ENCODE measurements at places on chromosomes 11 and 22.

DNA sequence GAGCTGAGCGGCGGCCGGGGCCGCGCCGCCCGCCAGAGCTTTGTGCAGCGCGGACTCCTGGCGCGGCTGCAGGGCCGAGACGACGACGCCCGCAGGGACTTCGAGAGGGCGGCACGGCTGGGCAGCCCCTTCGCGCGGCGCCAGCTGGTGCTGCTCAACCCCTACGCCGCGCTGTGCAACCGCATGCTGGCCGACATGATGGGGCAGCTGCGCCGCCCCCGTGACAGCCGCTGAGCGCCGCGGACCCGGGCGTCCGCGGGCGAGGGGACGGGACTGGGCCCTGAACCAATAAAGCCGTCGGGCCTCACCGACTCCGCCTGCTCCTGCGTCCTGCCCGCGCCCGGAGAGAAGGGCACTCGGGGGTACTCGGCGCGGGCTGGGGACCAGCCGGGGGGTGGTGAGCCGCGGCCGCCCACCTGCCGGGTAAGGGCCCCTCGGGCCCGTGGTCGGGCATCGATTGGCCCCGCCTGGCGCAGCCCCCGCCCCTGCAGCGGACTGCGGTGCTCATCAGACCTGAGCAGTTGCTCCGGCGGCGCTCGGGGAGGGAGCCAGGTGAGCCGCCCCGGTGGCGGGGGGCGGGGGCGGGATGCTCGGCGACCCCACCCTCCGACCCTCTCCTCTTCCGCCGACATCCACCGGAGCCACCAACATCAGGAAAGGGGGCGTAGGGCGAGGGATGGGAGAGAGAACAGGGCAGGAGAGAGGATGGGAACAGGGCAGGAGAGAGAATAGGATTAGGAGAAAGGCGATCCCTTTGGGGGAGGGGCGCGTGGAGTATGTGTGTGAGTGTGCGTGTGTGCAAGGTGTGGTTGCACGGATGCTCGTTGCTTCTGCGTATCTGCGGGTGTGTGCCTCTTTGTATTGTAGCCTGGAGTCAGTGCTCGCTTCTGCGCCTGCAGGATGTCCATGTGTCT is at the start of gene TMEM25:
TSS of gene TMEM25 (plus strand) at position 510 of the 914 bp plus-strand sequence. CDS start 610 bp downstream, outside the sequence.
- DNase-seq, result no peak

GRCh38 chr22:50705851-50706351 is 32.1 kb upstream of the ACR start:
- DNase-seq, result no peak

DNA sequence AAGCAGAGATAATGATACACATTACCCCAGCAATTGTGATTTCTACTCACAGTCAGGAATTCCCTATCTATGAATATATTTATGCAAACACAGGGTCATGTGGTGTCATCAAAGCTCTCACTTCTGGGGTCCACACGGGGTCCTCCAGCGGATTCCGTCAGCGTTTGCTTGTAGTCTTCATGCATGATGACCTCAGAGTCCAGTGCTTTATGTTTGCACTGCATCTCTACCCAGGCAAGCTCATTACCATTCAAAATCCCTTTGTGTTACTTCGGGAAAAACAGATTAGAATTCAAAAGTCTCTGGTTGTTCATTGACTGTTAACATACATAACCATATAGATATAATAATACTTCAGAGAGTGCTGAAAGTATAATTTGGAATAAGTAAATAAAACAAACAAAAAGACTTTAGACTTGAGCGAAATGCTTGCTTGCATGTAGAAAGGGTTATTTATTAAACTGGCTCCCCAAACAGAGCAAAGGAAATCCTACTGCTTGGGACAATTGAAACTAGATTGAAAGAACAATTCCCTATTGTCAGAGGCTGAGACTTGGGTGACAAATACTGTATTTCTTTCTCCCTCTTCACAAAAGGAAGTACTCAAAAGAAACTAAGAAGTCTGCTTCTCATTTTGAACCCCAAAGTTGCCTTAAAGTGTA is 423.1 kb downstream of the ETS1 start:
- DNase-seq, result no peak

GRCh38 chr22:44928711-44929358 is 81.0 kb downstream of the PHF21B start:
- DNase-seq, result no peak

- DNase-seq, result no peak
Measured at GRCh38 chr11:121437018-121437685, 15.0 kb upstream of the SORL1 start.

GRCh38 chr11:19181531-19182261 is 20.1 kb downstream of the CSRP3 start:
- no peak for DNase-seq

DNA sequence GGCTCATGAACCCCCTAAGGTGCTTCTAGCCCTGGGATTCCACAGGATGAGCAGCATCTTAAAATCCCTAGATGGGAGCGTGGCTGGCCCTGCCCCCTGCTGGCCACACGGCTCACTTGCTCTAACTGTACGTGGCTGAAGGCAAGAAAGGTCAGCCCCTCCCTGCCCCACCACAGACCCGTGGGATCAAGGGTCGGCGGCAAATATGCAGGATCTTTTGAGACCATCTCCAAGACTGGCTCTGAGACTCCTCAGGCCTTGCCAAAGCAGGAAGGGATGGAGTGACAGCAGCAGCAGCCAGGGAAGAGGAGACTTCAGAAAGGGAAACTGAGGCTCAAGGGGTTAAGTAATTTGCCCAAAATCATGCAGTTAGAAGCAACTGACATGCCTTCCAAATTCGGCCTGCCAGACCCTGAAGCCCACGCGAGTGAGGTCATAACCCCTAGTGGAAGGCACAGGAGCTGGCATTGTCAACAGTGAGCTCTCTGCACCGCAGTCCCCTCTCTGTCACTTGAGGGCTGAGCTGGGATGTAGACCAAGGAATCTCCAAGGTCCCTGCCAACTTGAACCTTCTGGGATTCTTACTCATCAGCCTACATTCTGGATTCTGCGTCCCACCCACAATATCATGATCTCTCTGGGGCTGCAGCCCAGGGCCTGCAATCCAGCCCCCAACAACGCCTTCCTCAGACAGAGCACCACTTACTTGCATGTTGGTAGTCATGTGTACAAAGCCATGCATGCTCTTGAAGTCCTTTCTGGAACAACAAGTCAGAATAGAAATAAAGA is 31.4 kb downstream of the CREB3L1 start:
- no peak for DNase-seq

DNA sequence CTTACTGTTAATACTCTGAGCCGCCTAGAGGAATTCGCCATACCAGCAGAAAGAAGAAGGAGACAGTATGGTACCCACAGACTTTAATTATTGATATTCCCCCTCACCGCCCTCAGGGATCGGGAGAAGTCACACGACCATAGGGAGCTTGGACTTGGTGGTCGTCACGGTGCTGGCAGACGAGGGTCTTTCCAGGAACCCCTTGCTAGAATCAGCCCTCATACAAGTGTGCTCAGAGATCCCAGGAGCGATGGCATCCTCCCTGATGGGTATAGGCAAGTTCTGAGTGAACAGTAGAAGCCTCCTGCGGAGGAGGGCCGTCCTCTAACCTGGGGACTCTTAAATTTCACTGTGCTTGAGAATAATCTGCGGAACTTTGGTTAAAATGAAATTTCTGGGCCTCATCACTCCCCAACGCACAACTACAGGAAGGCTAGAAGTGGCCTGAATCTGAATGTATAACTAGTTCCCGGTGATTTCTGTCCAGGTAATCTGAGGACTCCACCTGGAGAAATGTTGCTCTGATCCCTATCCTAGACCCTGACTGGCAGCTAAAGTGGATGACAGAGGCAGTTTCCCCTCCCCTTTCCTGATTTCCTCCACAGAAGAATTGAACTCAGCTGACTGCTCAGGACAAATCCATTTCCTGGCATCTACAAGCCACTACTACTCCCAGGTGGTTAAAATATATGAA is 4.5 kb downstream of the VSIG2 start:
- no peak for DNase-seq

GRCh38 chr22:40525250-40525884 is 111.2 kb downstream of the MRTFA start:
- DNase-seq, result no peak

- no peak for DNase-seq
Measured at GRCh38 chr11:118111019-118111743, 24.4 kb upstream of the SMIM35 start.

- DNase-seq, result no peak
Measured at GRCh38 chr11:74418509-74418895, 20.3 kb upstream of the PGM2L1 start.

GRCh38 chr11:118872403-118872821 is 11.3 kb upstream of the CXCR5 start:
- DNase-seq, result no peak

DNA sequence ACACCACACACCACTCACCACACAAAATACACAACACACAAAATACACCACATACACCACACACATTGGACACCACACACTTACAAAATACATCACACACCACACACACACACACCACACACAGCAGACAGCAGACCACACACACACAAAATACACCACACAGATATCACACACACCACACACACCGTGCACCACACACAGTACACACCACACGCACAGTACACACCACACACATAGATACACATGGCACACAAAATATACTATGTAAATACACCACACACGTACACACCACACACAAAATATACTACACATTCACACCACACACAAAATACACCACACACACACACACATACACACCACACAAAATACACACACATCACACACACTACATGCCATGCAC is 1243.5 kb downstream of the BRD1 start:
- DNase-seq, result no peak

DNA sequence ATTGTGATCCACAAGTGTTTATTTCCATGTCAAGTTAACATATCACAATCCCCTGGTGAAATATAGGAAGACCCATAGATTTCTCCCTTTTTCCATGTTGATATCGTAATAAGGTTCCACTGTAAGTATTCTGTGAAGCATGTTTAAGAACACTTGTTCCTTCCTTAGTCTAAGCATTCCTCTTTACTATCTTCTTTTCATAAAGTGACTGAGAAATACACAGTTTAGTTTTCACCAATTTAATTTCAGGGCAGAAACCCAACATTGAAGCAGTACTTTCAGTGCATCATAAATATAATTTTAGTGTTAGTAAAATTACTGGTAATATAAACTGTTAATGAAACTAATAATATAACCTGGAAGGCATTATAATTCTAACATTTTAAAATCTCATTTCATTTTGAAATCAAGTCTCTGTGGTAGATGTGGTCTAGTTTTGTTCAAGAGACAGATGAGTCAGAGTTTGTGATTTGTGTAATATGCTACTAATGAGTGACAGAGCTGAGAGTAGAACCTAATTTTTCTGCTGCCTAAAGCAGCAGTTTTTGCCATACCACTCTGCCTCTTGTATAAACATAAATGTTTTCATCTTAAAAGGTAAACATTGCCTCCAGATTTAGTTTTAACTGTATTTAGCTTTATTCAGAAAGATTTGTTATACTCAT is 79.4 kb downstream of the ATM start:
- no peak for DNase-seq

DNA sequence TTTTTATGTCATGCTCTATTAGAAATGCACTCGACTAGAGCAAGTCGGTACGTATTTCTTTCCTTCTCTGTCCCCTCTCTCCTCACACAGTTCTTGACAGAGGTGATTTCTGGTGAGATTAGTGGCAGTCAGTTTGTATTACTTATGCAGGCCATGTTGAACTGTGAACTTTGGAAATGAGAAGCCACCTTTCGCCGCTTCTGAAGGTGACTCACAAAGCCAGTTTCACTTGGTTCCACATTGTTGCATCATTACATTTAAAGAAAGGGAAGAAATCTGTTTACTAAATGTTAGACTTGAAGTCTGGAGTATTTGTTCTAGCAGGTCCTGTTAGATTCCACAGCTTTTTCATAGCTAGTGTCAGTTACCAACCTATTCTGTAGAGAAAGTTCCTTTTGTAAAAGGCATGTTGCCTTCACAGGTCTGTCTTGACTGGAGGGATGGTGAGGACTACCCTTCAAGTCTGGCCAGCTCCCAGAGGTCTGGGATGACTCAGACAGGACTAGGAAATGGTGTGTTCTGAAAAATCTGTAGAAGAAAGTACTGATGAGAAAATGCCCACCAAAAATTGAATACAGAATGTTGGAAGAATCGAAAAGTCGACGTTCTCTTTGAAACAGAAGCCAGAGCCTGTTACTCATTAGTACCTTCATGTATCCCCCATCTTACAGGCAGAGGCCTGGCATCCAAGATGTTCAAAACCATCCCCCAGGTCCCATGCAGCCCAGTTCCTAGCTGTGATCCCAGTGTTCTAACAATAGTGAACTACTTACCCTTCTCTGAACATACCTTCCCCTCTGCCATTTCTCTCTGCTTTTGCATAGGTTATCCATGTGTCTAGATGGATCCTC is 181.4 kb downstream of the DBX1 start:
- DNase-seq, result peak; percentile 26

DNA sequence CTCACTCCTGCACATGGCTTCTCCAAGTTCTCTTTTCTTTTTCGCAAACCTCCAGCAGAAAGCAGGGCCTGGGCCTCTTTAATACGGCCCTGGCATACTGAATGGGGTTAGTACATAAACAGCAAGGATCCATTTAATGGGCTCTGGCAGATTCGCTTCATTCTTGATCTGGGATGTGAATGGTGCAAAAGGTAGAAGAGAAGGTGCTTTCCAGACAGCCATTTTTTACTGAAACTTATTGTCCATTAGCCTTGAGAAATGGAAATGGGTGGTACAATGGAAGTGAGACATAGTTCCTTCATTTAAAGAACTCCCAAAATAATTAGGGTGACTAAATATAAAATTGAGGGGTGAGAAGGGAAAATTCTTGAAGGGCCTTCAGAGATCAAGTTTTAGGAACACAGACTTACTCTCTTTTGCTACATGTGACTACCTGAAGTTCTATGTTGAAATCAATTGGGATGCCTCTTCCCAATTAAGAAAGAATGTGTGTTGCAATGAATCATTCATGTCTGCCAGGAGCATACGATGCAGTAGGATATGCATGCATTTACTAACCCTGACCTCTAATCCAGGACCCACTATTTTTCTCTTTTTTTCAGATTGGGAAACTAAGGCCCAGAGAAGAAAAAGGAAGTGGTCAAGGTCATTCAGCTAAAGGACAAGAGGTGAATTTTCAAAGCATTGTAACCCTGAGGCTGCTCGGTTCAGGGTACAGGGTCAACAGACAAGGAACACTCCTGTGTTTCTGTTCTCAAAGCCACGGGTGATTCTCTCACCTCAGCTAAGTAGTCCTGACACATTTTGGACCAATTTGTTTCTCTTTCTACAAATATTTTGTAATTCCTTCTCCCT is 144.1 kb downstream of the BBOX1 start:
- no peak for DNase-seq

DNA sequence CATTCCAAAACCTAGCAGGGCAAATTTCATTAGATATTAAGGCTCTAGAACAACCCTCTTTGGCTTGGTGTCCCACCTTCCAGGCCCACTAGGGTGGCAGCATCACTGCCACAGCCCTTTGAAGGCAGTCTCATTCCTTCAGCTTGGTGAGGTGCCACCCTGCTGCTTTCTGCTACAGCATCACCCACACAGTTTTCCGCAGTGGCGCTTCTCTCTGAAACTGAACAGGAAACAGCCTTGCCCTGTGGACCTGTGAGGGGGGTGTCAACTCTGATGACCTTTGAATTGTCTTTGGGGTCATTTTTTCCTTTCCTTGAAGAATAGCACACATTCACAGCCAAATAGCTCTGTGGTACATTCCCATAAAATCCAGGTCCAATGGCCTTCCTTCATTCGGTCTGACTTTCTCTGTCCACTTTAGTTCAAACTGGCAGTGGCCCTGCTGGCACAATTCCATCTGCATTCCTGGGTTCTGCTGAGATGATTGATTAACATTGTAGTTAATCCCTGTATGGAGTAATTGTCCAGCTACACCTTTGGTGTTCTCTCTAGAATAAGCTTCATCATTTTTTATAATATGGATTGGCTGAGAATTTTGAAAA is 251.9 kb upstream of the FAT3 start:
- DNase-seq, result no peak
